IMR-90 (cell line): ENCODE measurements at places on chromosomes 7 and 10. TPM values are rescaled to one million over a fixed set of nuclear protein-coding genes. Genes with fewer than 3 reads are reported as not detected.

GRCh38 chr7:67522504-67522903, 525.9 kb downstream of the TYW1 start:
- DNase-seq, result no peak

DNA sequence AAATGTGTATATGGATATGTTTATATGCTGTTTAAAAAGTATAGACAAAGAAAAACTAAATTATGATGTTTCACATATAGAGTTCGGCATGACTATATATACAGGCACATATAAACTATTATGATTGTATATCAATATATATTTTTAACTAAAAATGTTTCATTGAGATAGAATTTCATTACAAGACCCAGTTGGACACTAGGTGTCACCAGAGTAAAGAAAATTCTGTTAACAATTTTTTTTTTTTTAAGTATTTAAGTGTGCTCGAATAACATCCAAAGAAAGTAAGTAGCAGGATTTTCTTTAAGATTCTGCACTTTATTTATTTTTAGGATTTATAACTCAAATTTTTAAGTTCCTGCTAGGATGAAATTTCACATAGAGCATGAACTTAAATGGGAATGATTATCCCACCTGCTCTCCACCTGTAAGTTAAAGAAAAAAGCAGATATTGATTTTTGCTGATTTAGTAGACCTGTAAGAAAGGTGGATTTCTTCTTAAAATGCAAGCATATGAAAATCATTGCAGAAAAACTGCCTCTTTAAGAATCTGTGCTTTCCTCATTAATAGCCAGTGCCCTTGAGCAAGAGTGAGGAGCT, 961.5 kb downstream of the PCDH15 start:
- peak; percentile 15 for DNase-seq

The ATRNL1 gene
- 0.18 and 0.56 TPM in 2 replicates for total RNA-seq

DNA sequence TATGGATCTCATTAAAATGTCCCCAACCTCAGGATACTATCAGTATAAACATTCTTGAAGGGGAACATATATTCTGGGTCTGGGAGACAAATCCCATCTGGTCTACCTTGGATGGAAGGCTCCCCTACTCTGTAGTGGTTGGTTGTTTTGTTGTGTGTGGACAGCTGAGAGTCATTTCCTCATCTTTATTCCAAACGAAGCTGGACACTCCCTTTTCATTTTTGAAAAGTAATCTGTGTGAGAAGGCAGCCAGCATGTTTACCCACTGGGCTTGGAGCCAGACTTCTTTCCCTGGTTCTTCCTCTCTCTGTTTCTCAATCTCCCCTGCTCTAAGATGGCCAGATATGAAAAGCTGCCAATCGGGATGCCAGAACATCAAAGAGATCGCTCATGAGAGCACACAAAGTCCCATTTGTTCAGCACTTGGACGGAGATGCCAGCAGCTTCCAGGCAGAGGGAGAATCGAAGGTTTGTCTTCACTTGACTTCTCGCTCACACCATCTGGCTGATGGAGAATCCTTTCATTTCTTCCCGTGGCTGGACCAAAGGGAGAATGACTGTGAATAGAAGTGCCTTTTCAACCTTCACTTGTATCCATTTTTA, 108.1 kb upstream of the AGR3 start:
- peak; percentile 80 for DNase-seq

- DNase-seq, result peak; percentile 85
Measured at GRCh38 chr7:107995184-107996071, 7.5 kb downstream of the LAMB1 start.

- no peak for DNase-seq
Measured at GRCh38 chr10:77898323-77899079, 28.1 kb downstream of the DLG5 start.

DNA sequence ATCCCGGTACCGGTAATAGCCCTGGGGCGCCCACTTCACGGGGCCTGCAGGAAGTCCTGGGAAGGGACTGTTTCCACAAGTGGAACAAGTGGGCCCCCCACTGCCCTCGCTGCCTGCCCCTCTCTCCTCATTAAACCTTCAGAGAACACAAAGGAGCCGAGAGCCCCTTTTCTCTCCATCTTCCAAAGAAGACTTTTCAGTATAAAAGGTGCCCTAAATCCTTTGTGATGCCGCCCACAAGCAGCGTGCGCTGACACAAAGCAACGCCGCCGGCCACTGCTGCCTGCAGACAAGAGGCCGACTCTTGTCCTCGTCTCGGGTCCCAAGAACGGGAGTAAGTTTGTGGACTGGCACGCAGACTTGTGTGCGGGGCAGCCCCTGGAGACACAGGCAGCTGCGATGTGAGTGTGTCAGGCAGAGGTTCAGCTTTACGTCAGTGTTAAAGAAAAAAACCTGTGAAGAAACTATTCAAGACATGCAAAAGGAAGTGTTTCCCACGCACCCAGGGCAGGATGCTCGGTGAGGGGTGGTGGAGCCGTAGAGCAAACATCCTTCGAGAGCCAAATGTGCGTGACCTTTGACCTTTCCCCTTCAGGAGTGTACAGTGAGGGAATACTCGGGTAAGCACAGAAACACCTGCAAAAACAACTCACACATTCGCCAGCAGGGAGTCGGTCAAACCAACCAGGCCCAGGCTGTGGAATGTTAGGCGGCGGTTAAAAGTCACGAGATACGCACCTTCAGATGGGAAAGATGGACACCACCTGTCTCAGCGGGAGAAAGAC, 118.2 kb downstream of the VIPR2 start:
- DNase-seq, result no peak

- no peak for DNase-seq
Measured at GRCh38 chr10:53606981-53607380, 834.4 kb upstream of the MBL2 start.

- DNase-seq, result peak; percentile 51
Measured at GRCh38 chr7:129298268-129298893, 73.6 kb downstream of the AHCYL2 start.

GRCh38 chr10:17819836-17820235, 10.7 kb downstream of the MRC1 start:
- no peak for DNase-seq

DNA sequence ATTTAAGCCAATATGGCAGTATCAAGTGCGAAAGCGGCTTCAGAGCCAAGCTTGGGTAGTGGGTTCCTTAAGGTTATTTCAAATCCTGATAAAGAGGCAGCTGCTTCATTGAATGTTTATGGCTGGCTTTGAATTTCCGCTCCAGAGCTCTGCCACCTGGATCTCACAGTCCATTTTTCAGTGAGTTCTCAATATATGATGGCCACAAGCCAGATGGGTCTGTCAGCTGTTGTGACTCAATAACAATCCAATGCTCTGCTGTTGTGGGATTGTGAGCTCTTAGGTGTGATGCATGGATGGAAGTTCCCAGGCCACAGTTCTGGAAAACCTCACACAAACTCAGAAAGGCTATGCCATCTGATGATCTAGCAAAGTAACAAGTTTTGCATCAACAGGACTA, 743.8 kb upstream of the LRRN3 start:
- peak; percentile 51 for DNase-seq

DNA sequence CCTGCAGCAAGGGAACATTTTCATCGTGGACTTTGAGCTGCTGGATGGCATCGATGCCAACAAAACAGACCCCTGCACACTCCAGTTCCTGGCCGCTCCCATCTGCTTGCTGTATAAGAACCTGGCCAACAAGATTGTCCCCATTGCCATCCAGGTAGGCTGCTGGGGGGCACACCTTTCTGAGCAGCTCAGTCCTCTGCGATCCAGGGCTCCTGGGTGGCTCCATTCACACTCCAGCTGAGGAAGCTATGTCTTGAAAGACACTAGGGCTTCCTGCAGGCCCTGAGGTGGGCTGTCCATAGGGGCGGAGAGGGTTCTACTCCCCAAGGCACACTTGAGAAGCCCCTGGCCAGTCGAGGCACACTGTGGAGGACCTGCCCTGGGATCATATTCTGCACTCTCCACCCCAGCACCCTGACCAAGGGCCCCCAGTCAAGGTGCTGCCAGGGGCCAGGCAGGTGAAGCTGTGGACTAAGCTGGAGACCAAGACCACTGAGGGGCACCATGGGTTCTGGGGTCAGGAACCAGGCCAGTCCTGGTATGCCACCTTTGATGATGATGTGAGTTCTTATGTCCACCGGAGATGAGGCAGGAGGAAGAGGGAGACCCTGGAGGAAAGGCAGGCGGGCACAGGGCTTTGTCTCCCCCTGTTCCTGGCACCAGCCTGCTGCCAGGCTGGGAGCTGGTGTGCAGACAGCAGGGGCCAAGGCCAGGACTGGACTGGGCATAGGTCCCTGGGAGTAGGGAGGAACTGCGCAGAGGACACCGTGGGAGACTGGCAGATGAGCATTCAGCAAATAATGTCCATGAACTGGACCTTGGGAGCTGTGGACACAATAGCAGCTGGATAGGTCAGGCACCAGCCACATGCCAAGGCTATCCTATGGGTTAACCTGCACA, 54.8 kb downstream of the ALOX5 start:
- DNase-seq, result no peak

DNA sequence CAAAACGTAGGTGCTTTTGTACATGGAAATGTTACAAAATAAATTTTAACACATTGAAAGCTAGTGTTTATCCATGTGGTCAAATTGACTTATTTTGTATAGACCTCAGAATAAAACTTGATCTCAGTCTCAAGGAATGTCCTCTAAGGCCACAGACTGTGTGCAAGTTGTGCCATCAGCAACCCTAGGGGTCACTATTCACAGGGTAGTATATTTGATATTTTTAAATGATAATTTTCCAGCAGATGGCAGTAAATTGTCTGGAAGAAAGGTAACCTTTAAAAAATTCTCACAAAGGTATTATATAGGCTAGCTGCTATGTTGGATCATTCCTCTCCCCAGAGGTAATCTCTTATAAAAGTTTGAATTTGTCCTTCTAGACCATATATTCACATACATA, 12.9 kb upstream of the SNX10 start:
- no peak for DNase-seq

DNA sequence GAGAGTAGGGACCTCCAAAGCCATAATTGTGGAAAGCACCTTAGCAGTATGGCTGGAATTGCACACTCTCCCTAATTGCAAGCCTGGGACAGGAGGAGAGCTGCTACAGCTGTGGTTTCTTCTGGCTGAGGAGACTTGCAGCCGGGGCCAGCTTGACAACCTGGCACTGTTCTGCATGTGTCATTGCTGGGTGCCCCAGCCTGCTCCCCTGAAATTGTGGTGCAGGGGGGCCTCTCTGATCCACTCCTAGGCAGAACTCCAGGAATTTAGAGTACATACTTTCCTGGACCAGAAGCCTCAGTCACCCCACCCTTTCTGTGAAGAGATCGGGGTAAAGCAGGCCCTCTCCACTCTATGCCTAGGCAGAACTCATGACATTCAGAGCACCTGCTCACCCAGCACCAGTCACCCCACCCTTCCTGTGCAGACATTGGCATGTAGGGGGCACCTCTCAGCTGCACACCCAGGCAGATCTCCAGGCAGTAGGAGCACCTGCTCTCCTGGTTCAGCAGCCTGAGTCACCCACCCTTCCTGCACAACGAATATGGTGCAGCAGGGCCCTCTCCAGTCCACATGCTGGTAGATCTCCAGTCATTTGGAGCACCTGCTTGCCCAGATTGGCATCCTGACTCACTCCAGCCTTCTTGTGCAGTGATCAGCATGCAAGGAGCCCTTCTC, 34.4 kb upstream of the DYNC1I1 start:
- no peak for DNase-seq

The STEAP2 gene
- 3.9 and 4.2 TPM in 2 replicates for total RNA-seq
